ENCODE measurements at places on chromosomes 11 and 22.

GRCh38 chr22:43841742-43842141 lies 20.6 kb downstream of the SULT4A1 start:
- DNase-seq: no peak

DNA sequence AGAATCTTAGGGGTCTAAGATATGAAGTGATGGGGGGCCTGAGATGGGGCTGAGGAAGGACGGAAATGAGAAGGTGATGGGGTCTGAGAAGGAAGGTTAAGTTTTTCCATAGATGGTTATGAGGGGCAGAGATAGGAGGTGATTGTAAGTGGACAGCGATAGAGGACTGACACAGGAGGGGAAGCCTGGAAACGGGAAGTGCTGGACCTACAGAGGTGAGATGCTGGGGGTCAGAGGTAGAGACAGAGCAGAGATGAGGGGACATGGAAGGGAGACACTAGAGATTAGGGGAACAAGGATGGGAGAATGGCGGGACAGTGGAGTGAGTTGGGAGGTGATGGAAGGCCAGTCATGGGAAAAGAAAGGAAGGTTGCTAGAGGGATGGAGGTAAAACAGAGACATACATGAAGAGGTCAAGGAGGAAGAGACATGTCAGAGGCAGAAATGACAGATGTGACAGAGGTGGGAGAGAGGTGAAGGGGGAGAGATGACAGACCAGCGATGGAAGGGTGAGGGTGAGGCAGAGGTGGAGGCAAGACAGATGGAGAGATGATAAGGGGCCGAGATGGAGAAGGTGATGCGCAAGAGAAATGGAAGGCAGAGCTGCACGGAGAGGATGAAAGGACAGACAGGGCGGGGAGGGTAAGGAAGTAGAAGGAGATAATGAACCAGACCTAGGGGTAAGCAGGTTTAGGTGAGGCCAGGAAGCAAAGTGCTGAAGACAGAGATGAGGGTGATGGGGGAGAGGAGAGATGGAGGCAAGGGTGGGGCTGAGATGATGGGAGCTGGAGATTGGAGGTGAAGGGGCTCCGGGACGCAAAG lies 50.8 kb downstream of the SLC22A12 start:
- DNase-seq: no peak

- DNase-seq: no peak
Measured at GRCh38 chr11:34267417-34267816, 90.4 kb downstream of the ABTB2 start.

DNA sequence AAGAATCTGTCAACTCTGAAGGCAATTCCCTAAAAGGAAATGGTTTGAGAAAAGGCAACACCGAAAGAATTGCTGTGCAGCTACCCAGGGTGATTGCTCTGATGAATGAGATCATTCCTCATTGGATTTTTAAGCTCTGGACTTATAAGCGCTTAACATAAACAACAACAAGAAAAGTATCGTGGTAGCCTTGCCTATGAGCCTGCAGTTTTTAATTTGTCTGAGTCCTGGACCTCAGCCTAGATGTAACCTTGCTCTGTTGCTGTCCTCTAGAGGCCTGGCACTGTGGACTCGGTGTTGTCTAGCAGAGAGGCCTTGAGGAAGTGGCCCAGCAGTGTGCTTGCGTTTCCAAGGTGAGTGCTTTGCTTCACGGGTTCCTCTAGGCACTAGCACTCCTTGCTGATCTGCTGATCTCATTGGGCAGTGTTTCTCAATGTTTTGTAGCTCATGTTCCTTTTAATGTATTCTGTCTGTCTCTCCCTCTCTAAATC lies 20.4 kb downstream of the CCDC81 start:
- DNase-seq: no peak

- DNase-seq: no peak
Measured at GRCh38 chr11:132969892-132970291, 562.4 kb downstream of the OPCML start.

DNA sequence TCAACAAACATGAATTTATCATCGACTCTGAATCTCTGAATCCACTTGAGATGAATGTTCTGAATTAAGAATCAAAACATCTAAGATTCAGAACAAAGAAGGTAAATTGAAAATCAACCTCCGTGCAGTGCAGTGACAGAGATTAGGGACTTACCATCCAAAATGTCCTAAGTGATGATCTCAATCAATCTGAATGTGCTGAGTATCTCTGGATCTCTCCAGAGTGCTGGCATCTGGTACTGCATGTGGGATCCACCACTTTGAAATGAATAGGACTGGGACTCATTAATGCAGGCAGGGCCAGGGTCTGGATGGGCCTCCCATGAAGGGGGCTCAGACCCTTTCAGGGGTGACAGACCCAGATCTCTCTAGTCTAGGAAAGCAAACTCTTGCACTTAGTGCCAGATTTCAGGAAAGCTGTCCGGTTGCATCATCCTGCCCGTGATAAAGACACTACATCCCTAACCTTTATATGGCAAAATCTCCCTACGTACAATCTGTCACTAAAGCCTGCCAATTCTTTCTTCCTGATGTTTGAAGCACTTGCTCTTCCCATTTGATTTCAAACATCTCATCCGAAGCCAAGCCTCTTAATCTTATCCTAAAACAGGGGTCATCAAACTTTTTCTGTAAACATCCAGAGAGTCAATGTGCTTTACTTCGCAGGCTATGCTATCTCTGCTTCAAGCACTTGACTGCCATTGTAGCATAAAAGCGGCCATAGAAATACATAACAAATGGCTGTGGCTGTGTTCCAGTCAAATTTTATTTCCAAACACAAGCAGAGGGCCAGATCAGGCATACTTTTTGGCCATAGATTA lies 263.3 kb downstream of the LARGE1 start:
- no peak for DNase-seq

DNA sequence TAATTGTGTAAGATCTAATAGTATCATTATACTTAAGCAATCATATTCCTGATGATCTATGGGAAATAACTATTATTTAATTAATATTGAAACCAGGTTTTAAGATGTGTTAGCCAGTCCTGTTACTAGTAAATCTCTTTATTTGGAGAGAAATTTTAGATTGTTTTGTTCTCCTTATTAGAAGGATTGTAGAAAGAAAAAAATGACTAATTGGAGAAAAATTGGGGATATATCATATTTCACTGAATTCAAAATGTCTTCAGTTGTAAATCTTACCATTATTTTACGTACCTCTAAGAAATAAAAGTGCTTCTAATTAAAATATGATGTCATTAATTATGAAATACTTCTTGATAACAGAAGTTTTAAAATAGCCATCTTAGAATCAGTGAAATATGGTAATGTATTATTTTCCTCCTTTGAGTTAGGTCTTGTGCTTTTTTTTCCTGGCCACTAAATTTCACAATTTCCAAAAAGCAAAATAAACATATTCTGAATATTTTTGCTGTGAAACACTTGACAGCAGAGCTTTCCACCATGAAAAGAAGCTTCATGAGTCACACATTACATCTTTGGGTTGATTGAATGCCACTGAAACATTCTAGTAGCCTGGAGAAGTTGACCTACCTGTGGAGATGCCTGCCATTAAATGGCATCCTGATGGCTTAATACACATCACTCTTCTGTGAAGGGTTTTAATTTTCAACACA lies 6.4 kb downstream of the BIRC3 start:
- peak; percentile 99 for DNase-seq

GRCh38 chr22:24338726-24339451 lies 68.3 kb downstream of the SPECC1L start:
- no peak for DNase-seq

GRCh38 chr11:15473954-15474837 lies 359.5 kb downstream of the INSC start:
- no peak for DNase-seq

GRCh38 chr11:43790444-43790794 lies 90.2 kb upstream of the ALKBH3 start:
- DNase-seq: peak; percentile 68

- DNase-seq: no peak
Measured at GRCh38 chr11:112127056-112127455, 36.8 kb downstream of the IL18 start.

- DNase-seq: no peak
Measured at GRCh38 chr22:38078046-38078840, 5.7 kb downstream of the SLC16A8 start.

GRCh38 chr22:20577549-20577975 lies 70.2 kb downstream of the MED15 start:
- DNase-seq: no peak

- DNase-seq: no peak
Measured at GRCh38 chr11:119484741-119485605, 62.0 kb upstream of the THY1 start.

GRCh38 chr11:64994318-64994717 lies 2.5 kb downstream of the BATF2 start:
- DNase-seq: no peak

Data from HS-5 (cell line).